ENCODE measurements at places on chromosomes 5 and 9.

DNA sequence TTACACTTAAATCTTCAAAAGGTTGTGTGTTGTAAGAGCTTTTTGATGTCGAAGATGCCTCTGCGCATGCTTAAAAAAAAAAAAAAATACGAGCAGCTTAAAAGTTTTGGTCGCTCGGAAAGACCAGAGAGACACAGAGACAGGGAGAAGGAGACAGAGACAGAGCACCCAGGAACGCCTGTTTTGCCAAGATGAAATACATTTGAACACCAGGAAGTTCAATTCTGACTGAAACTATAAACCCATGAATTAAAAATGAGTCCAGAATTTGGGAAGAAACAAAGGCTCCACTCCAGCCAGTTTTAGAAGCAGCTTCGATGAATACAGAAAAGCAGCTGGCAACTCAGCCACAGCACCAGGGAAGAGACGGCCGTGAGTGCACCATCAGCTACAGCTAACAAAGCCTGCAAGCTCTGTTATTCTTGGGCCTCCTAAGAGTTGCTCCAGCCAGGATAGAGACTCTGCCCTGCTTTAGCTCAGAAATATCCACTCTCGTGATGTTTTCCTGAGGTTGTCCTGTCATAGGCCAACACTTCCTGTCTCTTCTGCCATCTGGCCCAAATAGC, 2.5 kb upstream of the ZNF474 start:
- DNase-seq: no peak

GRCh38 chr9:1980387-1980786, 34.8 kb upstream of the SMARCA2 start:
- DNase-seq: no peak

DNA sequence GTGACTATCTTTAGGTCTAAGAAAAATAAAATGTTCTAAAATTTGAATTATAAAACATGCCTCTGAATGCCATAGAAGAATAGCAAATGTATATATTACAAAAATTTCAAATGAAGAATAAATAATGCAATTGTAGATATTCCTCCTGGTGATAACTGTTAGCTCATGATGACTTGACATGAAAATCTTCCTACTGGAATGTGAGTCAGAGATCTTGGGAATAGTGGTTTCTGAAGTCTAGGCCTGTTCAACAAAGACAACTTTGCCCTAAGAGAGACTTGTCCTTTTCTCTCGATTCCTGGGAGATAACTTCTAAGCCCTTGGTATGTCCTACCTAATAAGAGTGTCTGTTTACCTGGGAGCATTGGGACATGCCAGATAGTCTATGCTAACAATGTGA, 746.3 kb upstream of the RIOK2 start:
- DNase-seq: no peak

DNA sequence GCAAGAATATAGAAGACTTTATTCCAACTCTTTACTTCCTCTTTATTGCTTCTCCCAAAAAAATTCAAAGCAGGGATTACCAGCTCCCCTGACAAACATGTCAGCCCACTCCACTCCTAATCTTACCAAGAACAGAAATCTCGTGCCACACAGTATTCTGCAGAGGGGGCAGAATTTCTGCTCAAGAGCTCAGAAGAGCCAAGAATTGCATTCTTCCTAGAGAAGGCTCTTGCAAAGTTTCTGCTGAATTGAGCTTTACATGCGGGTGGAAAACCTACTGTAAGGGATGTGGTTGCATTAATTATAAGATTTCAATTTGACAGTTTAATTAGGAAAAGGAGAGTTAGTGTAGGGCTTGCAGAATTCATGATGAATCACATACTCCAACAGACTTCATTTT, 428.5 kb downstream of the CETN3 start:
- no peak for DNase-seq

DNA sequence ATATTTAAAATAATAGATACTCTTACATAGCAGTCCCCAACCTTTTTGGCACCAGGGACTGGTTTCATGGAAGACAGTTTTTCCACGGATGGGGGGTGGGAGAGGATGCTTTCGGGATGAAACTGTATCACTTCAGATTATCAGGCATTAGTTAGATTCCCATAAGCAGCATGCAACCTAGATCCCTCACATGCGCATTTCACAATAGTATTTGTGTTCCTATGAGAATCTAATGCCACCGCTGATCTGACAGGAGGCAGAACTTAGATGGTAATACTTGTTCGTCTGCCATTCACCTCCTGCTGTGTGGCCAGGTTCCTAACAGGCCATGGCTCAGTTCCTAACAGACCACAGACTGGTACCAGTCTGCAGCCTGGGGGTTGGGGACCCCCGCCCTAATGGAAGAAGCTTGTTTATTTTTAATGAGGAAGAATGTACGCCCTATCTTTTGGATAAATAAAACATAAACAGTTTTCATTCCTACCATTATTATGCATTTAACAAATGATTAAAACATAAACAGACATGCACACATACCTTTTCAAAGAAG, 187.7 kb downstream of the ZSWIM6 start:
- DNase-seq: no peak

- DNase-seq: no peak
Observed at GRCh38 chr9:75876999-75877640, 13.4 kb upstream of the PCSK5 start.

GRCh38 chr9:82987370-82988189, 75.4 kb downstream of the RASEF start:
- DNase-seq: no peak

DNA sequence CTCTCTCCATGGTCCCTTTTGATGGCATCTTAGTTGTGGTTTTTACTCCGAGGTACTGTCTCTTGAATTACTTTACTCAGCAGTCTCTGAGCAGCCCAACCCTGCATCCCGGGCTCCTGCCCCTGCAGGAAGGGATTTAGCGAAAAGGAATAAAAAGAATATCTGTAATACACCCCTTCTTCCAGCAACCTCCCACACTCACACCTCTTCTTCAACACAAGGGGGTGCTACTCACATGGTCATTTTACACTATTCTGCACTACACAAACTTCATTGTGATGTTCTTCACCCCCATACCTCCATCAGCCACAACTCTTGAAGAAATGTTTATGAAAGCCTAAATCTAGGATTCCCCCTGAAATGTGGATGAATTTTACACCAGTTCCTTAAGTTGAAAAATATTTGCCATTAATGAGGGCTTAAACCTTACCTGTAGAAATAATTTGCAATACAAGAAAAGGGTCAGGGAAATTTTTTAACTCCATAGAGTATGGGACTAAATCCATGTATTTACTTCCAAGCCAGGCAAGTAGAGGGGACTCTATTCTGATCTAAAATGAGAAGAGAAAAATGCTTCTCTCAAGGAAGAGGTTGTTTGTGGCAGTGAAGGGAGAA, 26.0 kb downstream of the TPD52L3 start:
- no peak for DNase-seq

Measured in vagina (tissue), 2 donors.